Panc1 (cell line): ENCODE measurements at places on chromosomes 6 and 20. TPM values are rescaled to one million over a fixed set of nuclear protein-coding genes. Genes with fewer than 3 reads are reported as not detected.

CNKSR3 gene
- 18.2 TPM for total RNA-seq

TREML1 gene
- not detected for total RNA-seq

HLA-DQB2 gene
- total RNA-seq = not detected

HLA-DRA gene
- 1.7 TPM for total RNA-seq

SRC gene
- 24.9 TPM for total RNA-seq
